ENCODE measurements at places on chromosomes 12 and 14.

DNA sequence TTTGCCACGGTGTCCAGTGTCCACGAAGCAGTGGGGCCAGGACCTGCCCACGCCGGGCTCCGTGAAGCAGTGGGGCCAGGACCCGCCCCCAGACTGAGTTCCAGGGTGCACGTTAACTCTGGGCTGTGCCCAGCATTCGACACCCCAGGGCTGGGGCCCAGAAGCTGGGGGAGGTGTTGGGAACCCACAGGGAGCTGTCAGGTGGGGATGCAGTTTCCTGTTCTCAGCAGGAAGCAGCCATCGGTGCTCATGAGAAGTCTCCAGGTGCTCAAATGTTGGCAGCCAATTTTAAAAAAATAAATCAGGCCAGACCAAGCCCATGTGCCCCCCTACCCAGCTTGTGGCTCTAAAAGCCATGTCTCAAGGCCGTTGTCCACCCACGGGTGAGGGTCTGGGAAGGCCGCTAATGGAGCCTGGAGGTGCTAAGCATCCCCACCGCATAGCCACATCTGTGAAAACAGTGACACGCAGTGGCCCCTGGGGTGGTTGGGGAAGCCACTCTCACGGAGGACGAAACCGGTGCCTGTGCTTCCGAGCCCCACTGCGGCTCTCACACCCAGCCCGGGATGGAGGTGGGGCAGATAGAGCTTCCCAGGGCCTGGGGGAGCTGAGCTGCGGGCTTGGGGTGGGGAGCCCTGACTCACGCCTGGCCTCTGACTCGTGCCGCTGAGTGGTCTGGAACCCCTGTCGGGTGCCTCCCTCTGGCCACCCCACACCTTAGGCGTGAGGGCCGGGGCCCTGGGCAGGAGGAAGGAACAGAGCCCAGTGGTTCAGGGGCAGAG lies 53.5 kb downstream of the FBRSL1 start:
- H3K4me3 ChIP-seq, result no peak overlapping the region
- no peaks in the 10 kb centered on the region for H3K36me3 ChIP-seq
- peaks cover 26% of the 10 kb centered on the region for H3K4me1 ChIP-seq
- no peak overlapping the region for H3K27ac ChIP-seq

GRCh38 chr12:116561181-116561821 lies 2.1 kb downstream of the MAP1LC3B2 start:
- no peak overlapping the region for H3K4me3 ChIP-seq
- H3K27ac ChIP-seq, result no peak overlapping the region
- DNase-seq, result no peak
- peaks cover 4% of the 10 kb centered on the region for H3K27me3 ChIP-seq
- H3K36me3 ChIP-seq, result peaks cover 35% of the 10 kb centered on the region

DNA sequence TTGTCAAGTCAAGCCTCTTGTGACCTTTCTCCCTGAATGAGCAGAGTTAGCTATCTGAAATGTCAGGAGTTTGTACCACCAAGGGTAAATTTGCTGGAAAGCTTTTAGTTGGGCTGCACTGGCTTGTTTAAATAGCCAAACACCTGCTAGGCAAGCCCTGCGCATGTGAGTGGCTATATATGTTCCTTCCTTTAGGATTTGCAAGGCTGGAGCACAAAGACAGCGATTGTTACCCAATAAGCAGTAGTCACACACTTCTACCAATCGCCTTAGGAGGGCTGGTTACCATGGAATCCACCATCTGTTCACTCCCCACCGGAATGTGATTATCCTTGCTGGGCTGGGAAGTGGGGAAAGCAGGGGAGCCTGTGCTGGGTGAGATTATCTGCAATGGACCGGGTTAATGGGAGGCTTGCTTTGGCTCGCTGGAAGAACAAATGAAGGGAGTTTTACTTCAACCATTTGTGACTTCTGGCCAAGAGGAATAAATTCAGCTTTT lies 102.5 kb downstream of the FGD4 start:
- H3K4me3 ChIP-seq, result peak overlapping the region; percentile 83
- H3K36me3 ChIP-seq, result no peaks in the 10 kb centered on the region
- peaks cover 5% of the 10 kb centered on the region for H3K27me3 ChIP-seq

DNA sequence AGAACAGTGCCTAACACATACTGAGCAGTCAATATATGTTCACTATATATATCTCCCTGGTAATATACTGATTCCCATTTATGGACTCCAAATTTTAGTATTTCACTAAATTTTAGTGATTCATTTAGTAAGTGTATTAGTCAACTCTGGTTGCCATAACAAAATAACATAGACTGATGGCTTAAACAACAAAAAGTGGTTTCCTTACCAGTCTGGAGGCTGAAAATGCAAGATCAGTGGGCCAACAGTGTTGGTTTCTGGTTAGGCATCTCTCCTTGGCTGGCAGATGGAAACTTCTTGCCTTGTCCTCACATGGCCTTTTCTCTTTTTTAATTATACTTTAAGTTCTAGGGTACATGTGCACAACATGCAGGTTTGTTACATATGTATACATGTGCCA lies 28.7 kb downstream of the SIX6 start:
- H3K27ac ChIP-seq, result no peak overlapping the region
- no peak overlapping the region for H3K4me3 ChIP-seq
- no peaks in the 10 kb centered on the region for H3K36me3 ChIP-seq
- no peaks in the 10 kb centered on the region for H3K4me1 ChIP-seq

- peaks cover 14% of the 10 kb centered on the region for H3K4me1 ChIP-seq
- no peaks in the 10 kb centered on the region for H3K27me3 ChIP-seq
- no peak overlapping the region for H3K27ac ChIP-seq
Measured at GRCh38 chr14:20789230-20789813, 8.3 kb downstream of the RNASE6 start.

DNA sequence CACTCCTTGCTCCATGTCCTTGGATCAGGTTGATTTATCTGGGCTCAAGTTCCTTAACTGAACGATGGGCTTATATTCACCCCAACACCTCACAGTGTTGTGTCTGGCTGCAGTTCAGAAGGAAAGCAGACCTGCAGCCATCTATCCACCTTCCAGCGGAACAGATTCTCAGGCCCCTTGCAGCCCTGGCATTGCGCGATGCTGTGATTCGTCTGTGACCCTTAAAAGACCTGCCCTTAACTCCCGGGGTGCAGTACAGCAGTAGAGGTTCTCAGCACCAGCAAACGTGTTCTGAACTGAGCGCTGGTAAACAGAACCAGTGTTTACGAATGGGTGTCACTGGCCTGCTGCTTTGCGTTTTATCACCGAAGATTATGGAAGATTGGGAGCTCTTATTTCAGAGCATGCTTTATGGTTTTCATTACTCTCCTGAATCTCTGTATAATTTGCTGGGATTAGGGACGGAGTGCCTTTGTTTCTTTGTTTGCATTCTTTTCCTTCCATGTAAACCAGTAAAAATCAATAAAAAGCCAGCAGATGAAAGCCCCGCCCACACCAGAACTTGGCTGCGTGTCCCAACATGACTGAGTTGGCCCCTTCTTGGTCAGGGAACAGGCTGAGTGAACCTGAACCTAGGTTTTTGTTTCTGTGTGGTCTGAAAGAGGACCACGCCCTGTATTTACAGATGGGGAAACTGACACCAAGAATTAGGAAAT lies 286.7 kb upstream of the CRY1 start:
- H3K4me1 ChIP-seq, result peaks cover 16% of the 10 kb centered on the region
- no peak overlapping the region for H3K4me3 ChIP-seq
- DNase-seq, result no peak
- no peaks in the 10 kb centered on the region for H3K36me3 ChIP-seq
- no peak overlapping the region for H3K27ac ChIP-seq
- H3K27me3 ChIP-seq, result peaks cover 13% of the 10 kb centered on the region

DNA sequence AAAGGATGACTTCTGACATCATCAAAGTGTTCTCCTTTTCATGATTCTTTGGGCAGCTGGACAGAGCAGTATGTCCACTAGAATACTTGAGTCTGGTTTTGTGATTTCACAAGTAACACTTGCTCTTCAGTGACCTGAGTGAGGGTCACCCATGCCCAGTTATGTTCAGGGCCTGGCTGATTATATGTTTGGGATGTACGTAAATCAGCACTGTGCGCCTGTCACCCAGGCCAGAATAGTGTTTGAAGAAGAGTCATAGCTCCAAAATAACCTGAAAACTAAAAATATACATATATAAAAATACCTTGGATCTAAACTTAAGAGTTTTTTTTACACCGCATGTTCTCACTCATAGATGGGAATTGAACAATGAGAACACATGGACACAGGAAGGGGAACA lies 3.8 kb downstream of the BICD1 start:
- no peak overlapping the region for H3K27ac ChIP-seq
- H3K36me3 ChIP-seq, result peaks cover 29% of the 10 kb centered on the region
- no peak for DNase-seq
- H3K4me1 ChIP-seq, result peaks cover 57% of the 10 kb centered on the region
- peak overlapping the region; percentile 62 for H3K4me3 ChIP-seq

- no peak for DNase-seq
- H3K27me3 ChIP-seq, result peaks cover 28% of the 10 kb centered on the region
- H3K27ac ChIP-seq, result no peak overlapping the region
- H3K4me1 ChIP-seq, result peaks cover 67% of the 10 kb centered on the region
- peaks cover 11% of the 10 kb centered on the region for H3K36me3 ChIP-seq
Measured at GRCh38 chr14:100832311-100832960, 6.5 kb downstream of the MEG3 start.

GRCh38 chr12:31896514-31897039 lies 62.6 kb upstream of the RESF1 start:
- H3K27me3 ChIP-seq, result peaks cover 3% of the 10 kb centered on the region
- no peak for DNase-seq
- H3K4me3 ChIP-seq, result peak overlapping the region; percentile 2
- peaks cover 24% of the 10 kb centered on the region for H3K36me3 ChIP-seq
- H3K4me1 ChIP-seq, result peaks cover 42% of the 10 kb centered on the region
